ENCODE measurements at places on chromosomes 4 and X.

- no peak for DNase-seq
Observed at GRCh38 chrX:41116948-41117347, 31.7 kb downstream of the USP9X start.

GRCh38 chr4:46844325-46844917, 64.6 kb downstream of the COX7B2 start:
- DNase-seq, result no peak

DNA sequence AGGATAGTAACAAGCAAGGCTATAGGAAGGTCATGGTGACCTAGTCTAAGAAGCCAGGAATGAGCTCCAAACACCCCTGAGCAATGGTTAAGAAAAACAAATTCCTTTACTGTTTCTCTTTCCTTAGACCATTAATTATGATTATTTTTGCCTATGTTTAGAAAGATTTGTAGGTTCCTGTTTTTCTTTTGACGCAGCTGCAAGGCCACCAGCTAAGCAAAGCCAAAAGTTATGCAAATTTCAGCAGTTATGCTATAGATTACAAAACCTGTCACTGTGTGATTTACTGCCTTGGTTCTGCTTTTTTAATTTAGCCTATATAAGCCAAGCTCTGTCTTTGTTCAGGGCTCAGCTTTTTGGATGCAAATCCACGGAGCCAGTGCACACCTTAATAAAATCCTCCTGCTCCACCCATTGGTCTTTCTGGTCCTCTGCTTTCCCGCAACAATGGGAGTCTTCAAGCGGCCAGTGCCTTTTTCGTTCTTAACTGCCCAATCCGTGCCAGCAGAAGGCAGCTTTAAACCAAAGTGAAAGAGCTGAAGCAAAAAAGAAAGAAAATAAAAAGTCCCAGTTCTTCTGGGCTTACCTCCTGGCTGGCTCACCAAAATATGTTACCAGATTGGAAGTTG, 1.4 kb upstream of the CEP135 start:
- no peak for DNase-seq

DNA sequence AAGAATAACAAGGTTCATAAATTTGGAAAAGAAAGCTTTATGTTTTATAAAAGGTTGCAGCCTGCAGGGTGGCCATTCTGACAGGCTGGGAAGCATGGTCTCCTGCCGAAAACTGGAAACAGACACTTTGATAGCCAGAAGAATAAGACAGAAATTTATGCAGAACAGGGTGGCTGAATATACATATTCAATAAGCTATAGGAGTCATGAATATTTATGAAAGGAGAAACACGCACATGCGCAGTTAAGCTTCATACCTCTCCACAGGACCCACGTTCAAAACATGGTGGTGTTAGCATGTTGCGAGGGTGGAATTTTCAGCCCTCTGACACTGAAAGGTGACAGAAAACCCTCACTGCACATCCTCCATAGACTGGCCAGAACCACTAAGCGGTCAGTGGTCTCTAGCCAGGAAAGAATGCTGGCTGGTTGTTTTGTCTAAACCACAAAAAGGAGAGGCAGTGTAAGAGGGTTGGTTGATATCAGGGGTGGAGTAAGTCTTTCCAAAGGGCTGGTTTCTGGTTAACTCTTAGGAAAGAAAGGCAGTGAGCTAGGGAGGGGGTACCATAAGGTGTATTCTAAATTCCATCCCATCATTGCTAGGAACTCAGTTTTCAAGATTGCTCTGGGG, 58.2 kb downstream of the ANXA10 start:
- DNase-seq, result no peak

GRCh38 chr4:144402999-144403398, 243.0 kb upstream of the HHIP start:
- DNase-seq, result no peak

DNA sequence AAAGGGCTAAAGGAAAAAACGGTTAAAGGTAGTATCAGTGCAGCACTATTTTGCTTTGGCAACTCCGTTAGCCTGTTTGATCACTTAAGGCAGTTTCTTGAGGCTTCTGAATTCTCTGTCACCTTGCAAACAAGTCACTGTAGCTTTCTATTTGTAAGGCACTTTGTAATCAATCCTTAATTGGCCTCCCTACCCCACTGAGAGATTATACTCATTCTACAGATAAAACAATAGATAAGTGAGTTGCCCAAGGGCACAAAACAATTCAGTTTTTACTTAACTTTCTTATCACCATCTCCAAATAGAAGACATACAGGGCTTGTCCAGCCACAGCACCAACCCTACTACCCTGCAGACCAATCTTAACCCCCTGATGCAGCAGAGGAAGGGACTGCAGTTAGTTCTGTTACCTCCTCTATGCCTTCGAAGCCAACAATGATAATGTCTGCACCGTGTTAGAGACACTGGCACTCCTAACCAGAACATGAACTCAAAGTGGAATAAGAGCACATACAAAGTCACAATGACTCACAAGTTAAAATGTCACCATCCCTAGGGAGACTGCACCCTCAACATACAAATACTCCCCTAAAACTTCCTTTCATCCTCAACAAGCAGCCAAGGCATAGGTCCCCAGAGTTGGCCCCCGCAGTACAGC, 1.7 kb downstream of the TMEM185A start:
- DNase-seq, result no peak

DNA sequence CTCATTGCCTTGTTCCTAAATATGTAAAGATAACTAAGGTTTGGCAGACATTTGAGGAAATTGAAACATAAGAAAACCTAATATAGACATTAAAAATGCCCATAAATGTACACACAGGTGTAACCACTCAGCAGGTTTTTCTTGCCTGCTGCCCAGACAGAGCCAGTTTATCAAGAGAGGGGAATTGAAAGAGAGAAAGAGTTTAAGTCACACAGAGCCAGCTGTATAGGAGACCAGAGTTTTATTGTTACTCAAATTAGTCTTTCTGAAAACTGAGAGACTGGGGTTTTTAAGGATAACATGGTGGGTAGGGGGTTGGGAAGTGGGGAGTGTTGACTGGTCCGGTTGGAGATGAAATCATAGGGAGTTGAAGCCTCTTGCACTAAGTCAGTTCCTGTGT, 119.0 kb downstream of the CFAP299 start:
- no peak for DNase-seq

GRCh38 chr4:178316211-178316610, 874.0 kb upstream of the AGA start:
- DNase-seq, result no peak

DNA sequence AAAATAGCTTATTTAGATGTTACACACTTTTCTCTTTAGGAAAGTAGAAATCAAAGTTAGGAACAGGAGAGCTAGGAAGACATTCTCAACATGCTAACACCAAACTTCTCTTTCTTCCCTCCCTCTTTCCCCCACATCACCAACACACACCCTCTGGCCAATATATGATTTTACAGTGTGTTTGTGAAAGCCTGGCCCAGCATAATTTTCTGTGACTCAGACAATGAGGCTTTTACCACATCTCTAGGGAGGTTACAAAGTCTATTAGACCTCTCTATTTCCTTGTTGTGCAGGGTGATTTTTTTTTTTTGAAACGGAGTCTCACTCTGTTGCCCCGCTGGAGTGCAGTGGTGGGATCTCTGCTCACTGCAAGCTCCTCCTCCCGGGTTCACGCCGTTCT, 189.9 kb downstream of the AASDH start:
- no peak for DNase-seq

- DNase-seq, result no peak
Observed at GRCh38 chrX:20015422-20015821, 24.6 kb upstream of the BCLAF3 start.

GRCh38 chr4:112511803-112512118, 4.2 kb downstream of the NEUROG2 start:
- no peak for DNase-seq

DNA sequence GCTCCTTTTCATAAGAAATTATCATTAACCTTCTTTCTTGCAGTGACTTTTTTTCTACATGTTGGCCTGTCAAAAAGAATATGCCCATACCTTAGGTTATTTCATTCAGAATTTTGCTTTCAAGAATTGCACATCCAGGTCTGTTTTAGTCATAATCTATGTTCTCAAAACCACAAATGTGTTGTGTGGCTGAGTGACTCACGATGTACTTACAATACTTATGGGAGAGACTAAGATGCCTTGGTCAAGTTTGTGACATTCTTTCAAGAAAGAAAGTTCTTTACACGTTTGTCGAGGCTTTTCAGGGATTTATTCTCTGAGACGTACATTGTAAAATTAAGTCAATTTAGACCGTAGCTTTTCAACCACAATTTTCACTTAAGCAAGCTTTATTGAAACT, 396.7 kb downstream of the FSTL5 start:
- no peak for DNase-seq

- DNase-seq, result no peak
Observed at GRCh38 chr4:56148428-56148827, 199.7 kb downstream of the CEP135 start.

DNA sequence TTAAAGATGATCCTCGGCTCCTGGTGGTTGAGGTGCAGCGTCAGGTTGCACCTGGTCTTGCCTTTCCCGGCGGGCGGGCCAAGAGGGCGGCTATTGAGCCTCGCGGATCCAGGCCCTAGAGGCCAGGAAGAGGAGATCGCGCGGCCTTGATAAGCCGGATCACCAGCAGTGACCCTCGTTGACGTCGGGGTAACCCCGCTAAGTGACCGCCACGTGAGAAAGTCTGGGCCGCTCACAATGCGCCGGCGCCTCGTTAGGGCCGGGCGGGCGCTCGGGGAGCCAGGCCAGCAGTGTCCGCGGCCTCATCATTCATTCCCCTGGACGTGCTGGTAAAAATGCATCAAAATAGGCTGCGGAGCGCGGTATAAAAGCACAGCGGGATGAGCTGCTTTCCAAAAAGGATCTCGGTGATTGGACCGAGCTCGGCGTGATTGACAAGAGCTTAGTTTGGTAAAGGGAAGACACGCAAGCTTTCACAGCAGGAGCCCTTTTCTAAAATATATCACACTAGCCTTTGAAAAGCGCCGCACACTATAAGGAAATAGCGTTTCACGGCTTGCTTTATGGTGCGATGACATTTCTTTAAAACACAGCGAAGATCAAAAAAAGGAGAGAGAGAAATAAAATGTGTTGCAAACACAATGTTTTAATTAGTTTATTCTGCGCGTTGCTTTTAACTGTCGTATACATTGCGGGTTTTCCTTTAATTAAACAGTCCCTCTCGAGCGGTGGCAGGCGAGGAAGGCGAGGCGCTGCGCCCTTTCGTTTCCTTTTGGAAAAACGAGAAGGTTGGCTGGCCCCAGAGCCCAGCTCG, 15.9 kb upstream of the ZIC3 start:
- no peak for DNase-seq

DNA sequence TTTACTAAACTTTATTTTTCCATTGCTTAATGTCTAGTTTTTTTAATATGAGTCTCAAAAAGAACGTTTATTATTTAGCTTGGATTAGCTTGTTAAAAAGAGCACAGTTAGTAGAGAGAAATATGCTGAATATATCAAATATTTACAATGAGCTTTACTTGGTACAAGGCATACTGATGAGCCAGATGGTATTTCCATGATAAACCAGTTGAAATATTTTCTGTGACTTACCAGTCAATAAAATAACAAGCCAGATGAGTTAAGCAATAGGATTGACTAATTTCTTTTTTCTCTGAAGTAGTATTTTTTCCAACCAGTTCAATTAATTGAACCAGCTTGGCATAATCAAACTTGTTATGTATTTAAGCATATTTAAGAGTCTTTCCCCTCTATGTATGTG, 134.1 kb downstream of the KLHL34 start:
- DNase-seq, result no peak

DNA sequence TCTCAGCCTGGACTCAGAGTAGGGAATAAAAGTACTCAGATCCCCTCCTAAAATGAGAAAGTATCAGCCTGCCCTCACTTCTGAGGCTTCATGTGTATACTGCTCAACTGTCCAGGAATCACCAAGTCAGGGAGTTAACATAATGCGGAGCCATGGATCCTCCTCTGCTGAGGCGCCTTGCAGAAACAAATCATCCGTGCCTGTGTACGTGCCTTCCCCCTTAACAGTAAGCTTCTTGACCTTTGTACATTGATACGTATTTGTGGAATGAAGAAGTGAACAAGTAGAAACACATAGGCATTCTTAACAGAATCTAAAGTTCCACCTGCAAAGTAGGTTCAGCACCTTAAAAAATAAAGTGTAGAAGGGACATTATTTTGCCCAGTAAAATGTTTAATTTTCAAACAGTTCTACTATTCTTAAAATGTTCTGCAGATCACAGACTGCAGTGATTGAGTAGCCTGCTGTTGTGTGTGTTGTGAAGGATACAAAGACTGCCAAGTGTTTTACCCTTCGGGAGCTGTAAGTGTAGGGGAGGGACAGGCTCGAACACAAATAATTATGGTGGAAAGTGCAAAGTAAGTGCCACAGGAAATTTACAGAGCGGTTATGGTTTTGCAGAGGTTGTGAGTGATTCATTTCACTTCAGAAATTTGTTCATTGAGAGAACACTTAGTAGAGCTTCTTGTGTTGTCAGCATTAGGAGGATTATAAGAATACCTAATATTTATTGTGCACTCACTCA, 61.9 kb downstream of the ARHGAP10 start:
- DNase-seq, result no peak

- DNase-seq, result no peak
Observed at GRCh38 chrX:133742602-133743305, 242.6 kb downstream of the GPC3 start.

DNA sequence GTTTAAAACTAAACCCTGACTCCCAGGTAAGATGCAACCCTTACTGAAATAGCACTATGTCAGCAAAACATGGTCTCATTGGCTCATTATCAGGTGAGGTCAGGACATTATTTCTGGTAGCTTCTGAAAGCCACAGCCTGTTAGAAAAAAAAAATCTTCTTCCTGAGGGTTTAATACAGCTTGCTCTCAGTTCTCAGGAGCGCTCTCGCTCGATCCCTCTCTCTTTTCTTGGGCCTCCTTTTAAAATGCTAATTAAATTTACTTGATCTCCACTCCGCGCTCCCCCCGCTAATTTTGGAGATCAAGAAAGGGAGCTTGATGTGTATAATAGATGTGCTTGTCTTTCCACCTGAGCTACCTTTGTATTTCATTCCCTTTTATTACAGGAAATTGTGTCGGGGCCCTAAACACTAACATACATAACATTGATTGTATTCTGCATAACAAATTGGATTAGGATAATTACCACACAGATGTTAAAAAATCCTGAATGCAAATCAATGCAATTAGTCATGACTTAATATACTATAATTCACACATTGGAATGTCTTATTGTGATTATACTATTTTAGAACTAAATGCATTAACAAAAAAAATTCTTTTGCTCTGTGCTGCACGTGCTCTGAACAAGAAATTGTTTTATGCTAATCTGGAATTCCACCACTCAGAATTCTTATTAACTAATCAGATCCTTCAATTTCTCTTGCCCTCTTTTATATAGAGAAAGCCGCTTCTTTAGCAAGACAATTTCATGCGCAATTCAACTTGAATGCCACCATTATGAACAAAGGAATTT, 101.6 kb upstream of the TEX13D start:
- DNase-seq, result no peak

Measured in stimulated activated CD8-positive, alpha-beta memory T cell treated with anti-CD3 and anti-CD28 coated beads, Interleukin-12 subunit alpha, Interleukin-12 subunit beta, amount 100 ng/mL, for 4 hours (primary cell).